ENCODE measurements at places on chromosomes 3 and 15.

DNA sequence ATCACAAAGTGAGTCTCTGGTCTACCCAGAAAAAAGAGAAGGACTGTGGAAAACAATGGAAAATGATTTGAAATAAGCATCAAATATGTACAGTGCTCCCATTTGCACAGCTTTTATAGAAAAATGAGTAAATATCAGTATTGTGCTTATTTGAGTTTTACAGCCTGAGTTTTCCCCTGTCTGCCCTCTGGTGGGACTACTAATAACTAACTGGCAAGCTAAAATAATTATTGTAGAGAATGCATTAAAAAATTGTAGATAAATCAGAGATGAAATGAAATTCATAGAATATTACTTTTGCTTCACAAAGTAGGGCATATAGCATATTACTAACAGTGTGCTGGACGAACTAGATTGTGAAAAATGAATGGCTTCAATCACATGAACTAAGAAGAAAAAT lies 287.1 kb downstream of the NAALADL2 start:
- no peak for DNase-seq

GRCh38 chr3:17088017-17088416 lies 203.3 kb downstream of the PLCL2 start:
- no peak for DNase-seq

- no peak for DNase-seq
These were observed 49.9 kb downstream of the ACAD9 start for GRCh38 chr3:128929364-128929763.

DNA sequence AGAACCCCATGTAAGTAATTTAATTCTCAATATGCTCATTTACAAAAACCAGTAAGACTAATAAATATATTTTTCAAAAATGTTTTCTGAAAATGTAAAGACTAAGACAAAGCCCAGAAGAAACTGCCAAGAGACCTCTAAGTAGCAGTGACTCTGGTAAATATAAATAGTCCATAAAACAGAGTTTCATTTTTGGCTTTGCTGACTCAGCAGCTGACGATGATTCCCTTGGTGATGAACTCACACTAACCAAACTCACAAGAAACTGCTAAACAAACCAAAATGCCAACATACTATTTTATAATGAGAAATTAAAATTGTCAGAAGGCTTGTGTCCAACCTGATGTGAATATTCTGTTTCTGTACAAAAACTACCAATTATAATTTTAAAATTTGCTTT lies 31.5 kb upstream of the IMPG2 start:
- no peak for DNase-seq

- no peak for DNase-seq
These were observed 53.9 kb downstream of the RAP2B start for GRCh38 chr3:153215966-153216365.

GRCh38 chr3:126971891-126972351 lies 11.0 kb upstream of the PLXNA1 start:
- DNase-seq = no peak

DNA sequence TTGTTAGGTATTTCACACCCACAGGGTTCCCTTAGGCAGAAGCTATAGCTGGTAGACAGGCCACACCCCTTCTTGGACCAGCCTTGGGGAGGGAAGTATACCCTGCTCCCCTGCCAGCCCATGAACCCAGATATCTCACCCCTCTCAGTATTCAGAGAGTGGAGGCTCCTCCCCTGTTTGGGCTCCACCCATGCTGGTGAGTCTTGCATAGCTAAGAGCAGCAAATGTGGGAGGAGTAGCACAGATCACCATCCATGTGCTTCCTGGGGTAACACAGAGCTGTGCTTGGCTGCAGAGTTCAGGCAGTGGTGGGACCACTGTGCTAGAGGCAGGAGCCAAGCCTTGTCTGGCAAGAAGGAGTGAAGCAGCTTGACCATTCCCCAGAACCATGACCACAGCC lies 427.2 kb downstream of the ZIC1 start:
- DNase-seq = no peak

DNA sequence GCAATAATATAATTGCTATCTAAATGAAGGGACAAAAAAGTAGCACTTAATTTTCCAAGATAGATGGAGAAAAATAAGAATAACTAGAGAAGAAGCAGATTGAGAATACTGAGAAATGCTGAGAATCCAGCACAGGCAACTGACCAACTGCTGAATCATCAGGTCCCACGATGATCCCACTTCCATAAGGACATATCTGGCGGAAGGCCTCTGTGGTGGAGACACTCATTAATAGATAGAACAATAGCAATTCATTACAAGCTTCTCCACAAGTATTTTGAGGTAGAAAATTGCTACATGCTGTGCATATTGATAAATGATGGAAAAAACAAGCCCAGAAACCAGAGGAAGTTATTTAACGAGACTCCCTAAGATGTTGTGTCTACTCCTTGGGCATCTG lies 105.9 kb downstream of the DUT start:
- DNase-seq = no peak
